T-helper 2 cell treated with Interferon-gamma antibody and Interleukin-4, amounts not matched to agents 5 μg/mL and 100 μg/mL, for 36 hours (primary cell): ENCODE measurements at places on chromosomes 3 and 15.

DNA sequence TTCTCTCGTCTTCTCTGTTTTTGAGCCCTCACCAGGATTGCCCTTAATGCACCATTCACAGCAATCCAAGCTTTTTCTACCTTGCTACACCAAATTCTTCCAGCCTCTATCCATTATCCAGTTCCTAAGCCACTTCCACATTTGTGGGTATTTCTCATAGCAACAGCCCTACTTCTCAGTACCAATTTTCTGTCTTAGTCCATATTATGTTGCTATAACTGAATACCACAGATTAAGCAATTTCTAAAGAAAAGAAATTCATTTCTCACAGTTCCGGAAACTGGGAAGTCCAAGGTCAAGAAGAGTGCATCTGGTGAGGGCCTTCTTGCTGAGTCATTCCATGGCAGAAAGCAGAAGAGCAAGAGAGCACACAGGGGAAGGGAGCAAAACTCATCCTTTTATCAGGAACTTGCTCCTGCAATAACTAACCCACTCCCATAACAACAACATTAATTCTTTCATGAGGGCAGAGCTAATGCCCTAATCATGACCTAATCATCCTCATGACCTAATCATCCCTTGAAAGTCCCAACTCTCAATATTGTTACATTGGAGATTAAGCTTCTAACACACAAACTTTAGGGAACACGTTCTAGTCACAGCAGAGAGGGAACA, 9.7 kb upstream of the EIF1B start:
- no peak for DNase-seq

DNA sequence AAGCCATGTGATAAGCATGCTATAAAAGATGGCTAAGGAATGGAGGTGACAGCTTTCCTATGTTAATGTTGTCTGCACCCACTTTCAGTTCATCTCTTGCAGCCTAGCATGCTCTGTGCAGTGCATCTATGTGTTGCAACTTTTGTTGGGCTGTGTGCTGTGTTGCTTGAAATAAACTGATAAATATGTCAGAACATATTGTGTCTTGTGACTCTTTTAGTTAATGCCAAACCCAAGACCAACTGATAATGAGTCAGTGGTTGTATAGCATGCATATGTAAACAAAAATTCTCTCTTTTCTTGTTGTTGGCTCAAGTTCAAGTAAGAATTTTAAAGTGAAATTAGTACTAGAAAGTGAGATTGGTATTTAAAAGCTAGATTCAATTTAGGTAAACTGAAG, 37.0 kb upstream of the SCN10A start:
- no peak for DNase-seq

DNA sequence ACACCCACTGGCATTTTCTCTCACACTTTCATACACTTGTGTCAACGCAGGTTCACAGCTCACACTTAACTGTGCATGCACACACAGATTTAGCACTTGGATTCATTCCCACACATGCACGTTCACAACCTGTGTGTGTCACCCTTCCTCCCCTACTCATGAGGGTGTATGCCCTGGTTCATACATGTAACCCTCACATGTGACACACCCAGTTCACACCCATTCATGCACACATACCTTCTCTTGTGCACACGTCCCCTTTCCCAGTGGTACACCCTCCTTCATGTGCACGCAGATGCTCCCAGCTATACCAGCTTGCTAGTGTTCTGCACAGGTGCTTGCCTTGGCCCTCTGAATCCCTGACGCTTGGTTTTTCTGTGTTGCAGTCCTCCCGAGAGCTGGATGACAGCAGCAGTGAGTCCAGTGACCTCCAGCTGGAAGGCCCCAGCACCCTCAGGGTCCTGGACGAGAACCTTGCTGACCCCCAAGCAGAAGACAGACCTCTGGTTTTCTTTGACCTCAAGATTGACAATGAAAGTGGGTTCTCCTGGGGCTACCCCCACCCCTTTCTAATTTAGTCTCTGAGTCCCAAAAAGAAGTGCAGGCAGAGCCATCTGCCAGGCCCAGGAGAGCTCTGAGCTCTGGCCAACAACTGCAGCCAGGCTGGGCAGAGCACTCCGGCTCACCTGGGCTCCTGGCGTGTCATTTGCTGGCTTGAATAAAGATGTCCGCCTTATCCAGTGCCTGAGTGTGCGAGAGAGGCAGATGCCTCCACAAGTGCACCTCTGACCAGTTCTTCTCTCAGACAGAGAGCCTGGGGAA, 39.5 kb downstream of the GOLGA6A start:
- DNase-seq: no peak

- DNase-seq: no peak
Measured at GRCh38 chr3:53729618-53730017, 116.6 kb downstream of the CHDH start.

DNA sequence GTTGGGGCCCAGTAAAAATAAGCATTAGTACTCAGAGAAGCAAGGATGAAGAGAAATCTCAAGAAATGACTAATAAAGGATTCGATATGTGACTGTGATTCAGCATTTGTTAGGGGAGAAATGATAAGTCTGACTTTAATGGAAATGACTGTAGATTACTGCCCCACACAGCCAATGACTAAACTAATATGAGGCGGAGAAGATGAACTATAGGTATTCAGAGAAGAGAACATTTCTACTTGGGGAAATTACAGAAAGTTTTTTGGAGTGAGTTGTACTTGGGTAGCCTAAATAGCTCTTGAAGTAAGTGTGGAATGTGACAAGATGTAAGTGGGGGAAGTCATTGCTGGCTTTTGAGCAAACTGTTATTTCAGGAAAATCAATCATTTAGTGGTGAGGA, 380.0 kb downstream of the PDCD6IP start:
- DNase-seq: no peak

- peak; percentile 37 for DNase-seq
Measured at GRCh38 chr3:71702131-71703024, 22.8 kb downstream of the EIF4E3 start.

GRCh38 chr15:22973286-22973685, 6.9 kb downstream of the CYFIP1 start:
- no peak for DNase-seq

DNA sequence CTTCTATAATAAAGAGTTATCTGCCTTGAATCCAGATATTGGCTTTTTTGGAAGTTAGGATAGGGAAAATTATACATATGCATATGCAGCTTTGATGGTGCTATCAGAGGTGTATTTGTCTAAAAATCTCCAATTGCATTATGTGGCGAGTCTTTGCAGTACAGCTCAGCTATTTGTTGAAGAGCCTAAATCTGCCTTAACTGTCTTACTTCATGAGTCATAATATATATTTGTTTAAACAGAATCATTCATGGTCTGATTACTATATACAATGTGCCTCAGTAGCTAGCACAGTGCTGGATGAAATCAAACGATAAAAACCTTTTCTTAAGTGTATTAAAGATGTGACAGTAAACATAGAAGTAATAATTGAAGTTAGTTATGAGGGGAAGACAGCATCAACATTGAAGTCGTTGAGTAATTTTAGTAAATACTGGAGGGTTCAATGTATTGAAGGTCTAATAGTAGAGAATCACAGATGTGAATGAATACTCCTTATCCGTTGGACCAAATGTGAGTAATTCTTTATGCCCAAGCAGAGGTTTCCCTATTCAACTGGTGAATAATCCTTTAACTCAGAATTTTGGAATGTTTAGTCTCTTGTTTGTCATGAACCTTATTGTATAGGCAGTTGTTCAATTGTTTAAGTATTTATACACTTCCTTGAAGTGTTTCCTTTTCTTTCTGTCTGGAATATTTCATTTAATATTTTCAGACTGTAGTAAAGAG, 74.8 kb upstream of the NAALADL2 start:
- DNase-seq: no peak

DNA sequence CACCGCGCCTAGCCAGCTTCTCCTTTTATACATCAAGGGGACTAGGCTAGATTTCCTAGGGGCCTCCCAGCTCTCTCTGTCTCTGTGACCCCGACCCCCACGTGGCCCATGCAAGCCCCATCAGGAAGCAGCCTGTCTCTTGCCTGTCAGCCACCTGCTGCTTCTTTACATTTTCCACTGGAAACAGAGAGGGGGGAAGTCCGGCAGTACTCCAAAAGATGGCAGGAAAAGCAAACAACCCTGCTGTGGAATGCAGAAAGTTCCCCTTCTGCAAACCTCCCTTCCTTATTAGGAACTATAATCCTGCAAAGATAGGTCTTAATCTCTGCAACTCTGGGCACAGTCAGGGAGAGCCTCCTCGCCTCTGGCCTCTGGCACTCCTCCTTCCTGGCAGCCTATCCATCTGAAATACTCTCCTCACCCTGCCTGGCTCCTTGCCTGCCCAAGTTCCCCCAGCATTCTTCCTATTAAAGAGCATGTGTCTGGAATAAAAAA, 47.4 kb upstream of the HACD2 start:
- DNase-seq: no peak
